GM12891 (cell line): ENCODE measurements at places on chromosomes 2 and 18.
A peak's percentile ranks its signal among the peaks of the same experiment; 100 is the strongest.

- no peak for DNase-seq
These were observed 60.4 kb downstream of the DHRS9 start for GRCh38 chr2:169129703-169130243.

DNA sequence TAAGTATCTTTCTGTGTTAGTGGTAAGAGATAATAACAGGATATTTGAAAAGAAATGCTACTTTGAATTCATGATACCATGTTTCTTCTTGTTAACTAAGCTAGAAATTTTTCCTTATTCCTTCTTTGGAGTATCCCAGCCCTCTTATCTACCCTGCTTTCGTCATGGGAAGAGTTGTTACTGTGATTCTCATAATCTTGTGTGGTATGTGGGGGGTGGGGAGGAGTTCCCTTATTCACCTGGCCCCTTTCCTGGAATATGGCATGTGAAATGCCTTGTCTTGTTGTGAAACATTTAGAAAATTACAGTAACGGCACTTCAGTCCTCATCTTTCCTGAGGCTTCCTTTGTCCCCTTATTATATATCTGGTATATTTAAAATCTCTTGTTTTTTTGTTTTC, 129.9 kb downstream of the NCOA1 start:
- no peak for DNase-seq

DNA sequence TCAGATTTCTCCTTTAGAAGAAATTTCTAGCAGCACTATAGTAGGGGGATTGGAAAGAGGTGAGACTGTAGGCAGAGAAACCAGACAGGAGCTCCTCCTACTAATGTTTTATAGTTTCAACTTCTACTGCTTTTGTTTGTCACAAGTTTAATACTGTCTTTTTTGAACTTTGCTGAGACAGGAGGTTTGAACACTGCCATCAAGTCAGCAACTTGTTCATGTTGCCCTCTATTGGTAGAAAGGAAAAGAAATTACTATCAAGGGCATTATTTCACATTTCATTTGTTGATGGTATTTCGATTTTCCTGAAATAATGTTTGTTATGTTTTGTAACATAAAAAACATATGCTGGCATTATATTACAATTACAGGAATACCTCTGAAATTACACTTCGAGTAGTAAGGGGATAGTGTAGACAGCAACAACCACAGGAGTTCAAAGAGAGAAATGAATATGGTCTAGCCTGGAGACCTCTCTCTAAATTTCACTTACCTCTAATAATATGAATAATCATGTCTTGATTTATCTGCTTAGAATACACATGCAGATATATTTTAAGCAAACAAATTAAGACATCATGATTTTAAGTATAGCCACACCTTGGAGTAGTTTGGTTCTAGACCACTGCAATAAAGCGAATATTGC, 12.4 kb upstream of the CCDC88A start:
- no peak for DNase-seq

DNA sequence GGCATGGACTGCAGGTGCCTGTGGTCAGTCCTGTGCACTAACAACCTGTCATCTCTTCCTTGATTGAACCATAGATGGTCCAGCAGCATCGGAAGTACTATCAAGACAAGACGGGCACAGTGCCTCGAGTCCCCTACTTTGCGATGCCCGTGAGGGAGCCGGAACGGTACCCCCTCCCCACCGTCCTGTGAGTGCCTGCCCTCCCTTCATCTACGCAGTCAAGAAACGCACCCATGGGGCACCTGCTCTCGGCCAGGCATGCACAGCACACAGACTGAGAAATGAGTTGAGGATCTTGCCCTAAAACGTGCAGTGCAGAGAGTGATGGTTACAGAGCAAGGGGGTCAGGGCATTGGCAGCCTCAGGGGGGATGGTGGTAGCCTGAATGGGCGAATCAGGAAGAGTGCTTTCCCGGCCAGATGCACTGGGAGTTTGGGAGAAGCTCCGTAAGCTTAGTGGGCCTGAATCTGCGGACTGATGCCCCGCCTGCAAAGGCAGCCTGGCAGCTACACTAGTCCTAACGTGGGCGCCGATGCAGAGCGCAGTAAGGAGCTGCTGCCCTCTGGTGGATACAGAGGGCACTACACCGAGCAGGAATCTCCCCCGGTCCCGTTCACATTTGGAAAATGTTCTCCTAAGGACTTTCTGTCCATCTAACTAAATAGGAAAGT, 63.6 kb downstream of the CIB4 start:
- DNase-seq: peak; percentile 82

- DNase-seq: no peak
These were observed 762.3 kb downstream of the BCL11A start for GRCh38 chr2:59791004-59791618.
